ENCODE measurements at places on chromosomes 11 and 22.

- DNase-seq = no peak
These were observed 63.4 kb downstream of the GALNT18 start for GRCh38 chr11:11558396-11558795.

- DNase-seq = no peak
These were observed 109.1 kb upstream of the TIMP3 start for GRCh38 chr22:32692371-32692770.

DNA sequence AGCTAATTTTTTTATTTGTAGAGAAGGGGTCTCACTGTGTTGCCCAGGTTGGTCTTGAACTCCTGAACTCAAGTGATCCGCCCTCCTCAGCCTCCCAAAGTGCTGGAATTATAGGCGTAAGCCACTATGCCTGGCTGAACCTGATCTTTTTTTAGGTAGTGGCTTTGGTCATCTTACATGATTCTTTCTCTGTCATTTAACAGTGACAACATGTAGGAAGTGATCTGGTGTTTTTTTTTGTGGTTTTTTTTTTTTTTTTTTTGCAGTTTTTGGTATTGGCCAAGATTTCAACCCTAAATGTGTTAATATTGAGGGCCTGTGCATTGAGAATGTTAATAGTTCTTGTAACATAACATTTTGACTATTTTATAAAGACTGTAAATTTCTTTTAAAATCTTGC is 8.0 kb upstream of the FERMT3 start:
- no peak for DNase-seq

DNA sequence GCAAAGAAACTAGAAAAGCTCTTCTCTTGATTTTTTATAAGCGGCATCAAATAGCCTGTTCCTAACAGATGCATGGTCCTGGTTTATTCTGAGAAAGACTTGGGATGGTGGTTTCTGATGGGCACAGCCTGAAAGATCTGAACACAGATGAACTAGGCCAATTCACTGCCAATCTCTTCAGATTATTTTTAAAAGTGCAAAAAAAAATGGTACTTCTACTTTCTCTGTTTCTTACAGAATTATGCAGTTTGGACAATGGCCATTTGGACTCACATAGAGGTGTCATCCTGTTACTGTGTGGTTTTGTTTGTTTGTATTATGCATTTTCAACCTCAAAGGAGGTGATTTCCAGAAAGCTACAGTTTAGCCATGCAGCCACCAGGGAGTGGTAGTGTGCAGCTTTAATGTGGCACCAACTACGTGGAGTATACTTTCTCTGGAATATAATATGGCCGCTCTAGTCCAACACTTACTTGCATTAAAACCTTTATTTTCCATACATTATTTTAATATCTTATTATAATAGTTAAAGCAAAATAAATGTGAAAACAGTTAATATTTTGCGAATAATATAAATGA is 469.8 kb upstream of the KIRREL3 start:
- DNase-seq = no peak

DNA sequence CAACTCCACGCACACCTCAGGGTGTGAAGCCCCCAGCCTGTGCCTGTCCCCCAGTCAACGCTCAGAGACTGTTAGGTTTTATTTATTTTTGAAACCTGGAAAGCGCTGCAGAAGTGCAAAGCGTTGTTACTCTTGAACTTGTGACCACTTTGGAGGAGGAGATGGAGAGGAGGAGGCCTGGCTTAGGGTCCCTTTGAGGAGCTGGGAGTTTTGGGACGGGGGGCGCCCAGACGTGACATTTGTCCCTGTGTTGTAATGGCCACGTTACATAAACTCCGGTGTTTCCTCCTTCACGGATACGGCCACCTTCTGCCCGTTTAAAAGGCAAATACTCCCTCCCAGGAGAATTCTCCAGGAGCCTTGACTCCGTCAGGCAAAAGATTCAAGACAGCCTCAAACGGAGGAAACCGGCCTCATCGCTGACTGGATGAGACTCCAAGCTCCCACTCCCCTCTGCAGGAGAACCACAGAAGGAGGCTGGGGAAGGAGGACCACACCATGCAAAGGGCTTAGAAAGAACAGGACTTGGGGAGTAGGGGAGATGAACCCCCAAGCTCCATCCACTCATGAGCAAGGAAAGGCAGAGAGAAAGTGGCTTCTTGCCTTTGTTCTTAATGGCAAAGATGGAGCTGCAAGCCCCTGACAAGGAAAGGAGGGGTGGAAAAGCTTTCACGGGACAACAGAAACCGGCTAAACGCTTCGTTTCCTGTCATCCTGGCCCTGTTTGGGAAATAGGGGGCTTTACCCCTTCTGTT is 630 bp downstream of the PIK3IP1 start:
- no peak for DNase-seq

DNA sequence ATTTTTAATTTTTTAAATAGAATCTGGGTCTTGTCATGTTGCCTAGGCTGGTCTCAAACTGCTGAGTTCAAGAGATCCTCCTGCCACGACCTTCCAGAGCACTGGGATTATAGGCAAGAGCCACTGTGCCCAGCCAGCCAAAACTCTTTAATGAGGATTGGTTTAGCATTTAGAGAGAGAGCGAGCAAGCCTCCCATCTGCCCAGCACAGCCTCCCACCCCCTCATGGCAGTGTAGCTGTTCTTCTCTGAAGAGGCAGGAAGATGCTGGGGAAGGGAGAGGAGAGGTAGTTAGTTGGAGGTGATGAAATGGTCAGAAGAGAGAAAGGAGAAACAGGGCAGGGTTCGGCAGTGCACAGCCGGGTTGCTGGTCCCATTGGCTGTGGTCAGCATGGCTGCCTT is 105.7 kb downstream of the SCN3B start:
- DNase-seq = no peak

DNA sequence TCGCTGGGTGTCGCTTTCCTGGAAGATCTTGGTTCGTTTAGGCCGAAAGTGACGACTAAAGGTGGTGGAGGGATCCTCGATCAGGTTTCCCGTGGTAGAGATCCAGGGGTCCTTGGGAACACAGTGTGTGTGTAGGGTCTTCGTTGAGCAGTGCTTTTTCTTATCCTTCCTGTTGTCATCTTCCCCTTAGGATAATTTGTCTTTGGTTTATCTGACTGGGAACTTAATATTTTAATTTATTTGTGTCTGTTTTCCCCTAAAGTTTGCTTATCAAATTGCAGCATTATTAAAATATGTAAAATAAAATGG is 403 bp downstream of the RBM7 start:
- DNase-seq = no peak

DNA sequence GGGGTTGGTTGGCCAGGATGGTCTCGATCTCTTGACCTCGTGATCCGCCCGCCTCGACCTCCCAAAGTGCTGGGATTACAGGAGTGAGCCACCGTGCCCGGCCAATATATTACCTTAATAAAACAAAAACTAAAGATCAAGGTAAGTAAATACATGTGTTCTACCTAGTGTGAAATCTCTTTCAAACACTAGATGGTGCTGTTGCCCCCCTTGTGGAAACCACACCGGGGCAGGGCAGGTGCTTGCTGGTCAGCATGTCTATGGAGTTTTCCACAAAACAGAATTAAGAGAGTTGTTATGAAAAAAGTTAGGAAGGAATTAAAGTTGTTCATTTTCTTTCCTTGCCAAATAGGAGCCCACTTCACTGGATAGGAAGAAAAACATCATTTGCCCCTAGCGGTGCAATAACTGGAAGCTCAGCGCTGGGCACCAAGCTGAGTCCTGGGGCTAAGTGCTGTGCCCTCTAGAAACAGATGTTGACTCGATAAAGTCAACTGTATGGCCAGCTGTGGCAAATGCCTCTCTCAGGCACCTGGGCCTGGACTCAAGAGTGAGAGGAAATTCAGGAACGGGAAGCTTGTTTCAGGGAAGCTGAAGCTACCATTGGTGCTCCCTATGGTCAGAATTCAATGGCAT is 6.3 kb upstream of the KCNJ5 start:
- no peak for DNase-seq

- DNase-seq = no peak
These were observed 8.2 kb upstream of the TENM4 start for GRCh38 chr11:79449040-79449439.

DNA sequence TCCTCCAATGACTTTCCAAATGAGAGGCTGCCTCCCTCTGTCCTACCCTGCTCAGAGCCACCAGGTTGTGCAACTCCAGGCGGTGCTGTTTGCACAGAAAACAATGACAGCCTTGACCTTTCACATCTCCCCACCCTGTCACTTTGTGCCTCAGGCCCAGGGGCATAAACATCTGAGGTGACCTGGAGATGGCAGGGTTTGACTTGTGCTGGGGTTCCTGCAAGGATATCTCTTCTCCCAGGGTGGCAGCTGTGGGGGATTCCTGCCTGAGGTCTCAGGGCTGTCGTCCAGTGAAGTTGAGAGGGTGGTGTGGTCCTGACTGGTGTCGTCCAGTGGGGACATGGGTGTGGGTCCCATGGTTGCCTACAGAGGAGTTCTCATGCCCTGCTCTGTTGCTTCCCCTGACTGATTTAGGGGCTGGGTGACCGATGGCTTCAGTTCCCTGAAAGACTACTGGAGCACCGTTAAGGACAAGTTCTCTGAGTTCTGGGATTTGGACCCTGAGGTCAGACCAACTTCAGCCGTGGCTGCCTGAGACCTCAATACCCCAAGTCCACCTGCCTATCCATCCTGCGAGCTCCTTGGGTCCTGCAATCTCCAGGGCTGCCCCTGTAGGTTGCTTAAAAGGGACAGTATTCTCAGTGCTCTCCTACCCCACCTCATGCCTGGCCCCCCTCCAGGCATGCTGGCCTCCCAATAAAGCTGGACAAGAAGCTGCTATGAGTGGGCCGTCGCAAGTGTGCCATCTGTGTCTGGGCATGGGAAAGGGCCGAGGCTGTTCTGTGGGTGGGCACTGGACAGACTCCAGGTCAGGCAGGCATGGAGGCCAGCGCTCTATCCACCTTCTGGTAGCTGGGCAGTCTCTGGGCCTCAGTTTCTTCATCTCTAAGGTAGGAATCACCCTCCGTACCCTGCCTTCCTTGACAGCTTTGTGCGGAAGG is 2.9 kb downstream of the APOC3 start:
- no peak for DNase-seq

DNA sequence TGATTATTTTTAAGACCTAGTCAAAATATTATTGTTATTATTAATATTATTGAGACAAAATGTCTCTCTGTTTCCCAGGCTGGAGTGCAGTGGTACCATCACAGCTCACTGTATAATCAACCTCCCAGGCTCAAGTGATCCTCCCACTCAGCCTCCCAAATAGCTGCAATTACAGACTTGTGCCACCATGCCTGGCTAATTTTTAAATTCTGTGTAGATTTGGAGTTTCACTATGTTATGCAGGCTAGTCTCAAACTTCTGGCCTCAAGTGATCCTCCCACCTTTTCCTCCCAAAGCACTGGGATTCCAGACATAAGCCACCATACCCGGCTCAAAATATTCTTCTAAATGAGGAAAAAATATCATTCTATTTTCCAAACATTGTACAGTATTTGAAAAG is 37.0 kb downstream of the SLC36A4 start:
- DNase-seq = no peak

DNA sequence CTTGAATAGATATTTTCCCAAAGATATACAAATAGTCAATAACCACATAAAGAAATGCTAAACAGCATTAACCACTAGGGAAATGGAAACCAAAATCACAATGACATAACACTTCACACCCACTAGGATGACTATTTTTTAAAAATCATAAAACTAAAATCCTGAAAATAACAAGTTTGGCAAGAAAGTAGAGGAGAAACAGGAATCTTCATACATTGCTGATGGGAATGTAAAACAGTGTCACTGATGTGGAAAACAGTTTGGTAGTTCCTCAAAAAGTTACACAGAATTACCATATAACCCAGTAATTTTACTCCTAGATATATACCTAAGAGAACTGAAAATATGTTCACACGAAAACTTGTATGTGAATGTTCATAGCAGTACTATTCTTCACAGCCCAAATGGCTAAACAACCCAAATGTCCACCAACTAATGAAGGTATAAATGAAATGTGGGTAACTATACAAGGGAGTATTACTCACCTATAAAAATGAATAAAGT is 12.5 kb downstream of the PICALM start:
- DNase-seq = no peak

DNA sequence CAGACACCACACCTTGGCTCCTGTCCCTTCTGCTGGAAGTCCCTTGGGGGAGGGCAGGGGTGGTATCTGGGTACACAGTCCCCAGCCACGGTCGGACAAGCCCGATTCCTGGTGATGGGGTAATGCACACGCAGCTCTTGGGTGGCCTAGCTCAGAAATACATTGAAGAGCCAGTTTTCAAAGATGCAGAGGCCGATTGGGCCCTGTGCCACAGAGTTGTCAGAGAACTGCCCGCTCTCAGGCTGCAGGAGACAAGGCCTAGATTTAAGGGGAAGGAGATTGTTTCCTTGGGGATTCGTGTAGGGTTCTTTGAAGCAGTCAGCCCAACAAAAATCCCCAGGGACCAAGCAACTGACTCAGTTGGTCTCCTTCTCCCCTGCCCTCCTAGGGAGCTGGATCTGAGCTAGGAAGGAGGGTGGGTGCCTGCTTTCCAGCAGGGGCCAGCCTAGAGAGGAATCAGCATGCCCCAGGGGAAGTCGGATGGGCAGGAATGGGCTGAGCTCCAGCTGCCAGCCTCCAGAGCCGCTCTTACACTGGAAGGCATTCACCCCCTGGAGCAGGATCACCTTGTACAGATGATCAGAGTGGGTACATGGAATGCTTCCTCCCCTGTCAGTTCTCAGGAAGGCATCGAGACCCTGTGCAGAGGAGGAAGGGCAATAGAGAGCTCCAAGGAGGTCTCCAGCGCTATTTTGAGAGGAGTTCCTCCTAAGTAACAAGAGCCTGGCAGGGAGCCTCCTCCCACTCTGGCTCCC is 3.3 kb upstream of the SCN4B start:
- no peak for DNase-seq

DNA sequence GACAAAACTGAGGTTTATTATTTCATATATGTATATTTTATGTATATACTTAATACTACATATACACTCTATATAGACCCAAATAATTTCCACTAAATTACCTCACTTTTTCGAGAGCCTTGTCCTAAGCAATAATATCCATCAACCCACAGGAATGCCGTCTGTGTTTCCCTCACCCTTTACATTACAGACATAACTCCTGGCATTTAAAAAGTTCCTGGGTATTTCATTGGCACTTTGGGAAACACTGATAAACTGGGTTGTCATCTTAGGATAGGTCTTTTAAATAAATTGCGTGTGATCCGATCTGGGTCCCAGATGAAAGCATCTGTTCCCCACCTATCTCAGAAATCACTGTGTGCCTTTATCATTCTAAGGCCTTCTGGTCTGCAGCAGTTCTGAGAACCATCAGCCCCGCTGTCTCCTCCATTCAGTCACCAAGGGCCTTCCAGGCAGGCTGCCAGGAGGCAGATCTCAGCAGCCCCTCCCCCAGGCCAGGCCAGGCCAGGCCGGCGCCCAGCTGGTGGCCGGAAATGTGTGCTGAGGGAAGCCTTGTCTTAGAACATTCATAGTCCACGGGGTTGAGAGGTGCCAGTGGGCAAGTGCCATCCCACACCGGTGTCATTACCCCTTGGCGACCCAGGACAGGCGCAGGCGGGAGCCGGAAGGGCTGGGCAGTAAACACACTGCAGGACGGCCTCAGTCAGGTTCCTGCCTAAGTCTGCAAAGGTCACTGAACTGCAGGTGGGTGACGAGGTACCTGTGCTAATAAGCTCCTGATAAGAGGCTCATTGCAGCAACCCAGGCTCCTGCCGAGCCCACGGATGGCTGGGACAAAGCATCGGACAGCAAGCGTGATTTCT is 3.3 kb downstream of the FGF19 start:
- no peak for DNase-seq

All from GM12892 (cell line).